Sciatic nerve (tissue), 2 donors: ENCODE measurements at places on chromosomes 1 and 21.
A peak's percentile ranks its signal among the peaks of the same experiment; 100 is the strongest.

DNA sequence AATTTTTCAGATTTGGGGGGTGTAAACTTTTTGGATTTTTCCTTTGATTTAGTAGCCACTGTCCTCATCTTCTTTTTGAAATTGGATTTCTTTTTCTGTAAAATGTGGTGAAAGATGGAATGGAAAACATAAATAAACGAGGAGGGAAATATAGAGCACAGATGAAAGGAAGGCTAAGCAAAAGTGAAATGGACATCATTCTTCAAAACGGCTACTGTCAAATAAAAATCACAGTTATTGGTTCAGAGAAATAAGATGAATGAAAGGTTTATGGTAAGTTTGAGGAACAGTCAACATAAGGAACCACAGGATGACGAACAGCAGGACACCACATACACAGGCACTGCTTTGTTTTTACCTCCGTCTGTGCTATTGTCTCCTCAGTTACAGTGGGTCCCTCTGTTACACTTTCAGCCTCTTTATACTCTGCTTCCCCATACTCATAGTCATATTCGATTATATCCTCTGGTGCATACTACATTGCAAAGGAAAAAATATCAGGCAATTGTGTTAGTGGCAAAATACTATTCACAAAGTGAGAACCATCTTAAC is 82.4 kb downstream of the COL11A1 start:
- no peak for DNase-seq

GRCh38 chr1:86741947-86742572 is 37.7 kb downstream of the SH3GLB1 start:
- no peak for DNase-seq

- no peak for DNase-seq
Observed at GRCh38 chr1:213281640-213282301, 230.7 kb downstream of the RPS6KC1 start.

DNA sequence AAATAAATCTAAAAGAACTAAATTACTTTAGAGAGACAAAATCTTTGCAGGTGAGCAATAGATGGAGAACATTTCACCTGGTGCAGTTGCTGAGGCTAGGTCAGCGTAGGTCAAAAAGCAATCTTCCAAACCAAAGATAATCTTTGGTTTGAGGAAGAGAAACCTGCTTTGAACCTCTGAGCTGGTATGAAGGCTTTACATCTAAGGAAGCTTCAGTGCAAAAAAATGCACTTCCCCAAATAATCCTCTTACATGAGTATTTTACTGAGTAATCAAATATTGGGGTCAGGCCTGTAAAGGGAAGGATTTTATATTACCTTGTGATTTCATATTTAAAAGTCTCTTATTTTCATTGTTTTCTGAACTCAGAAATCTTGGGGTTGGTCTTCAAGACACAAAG is 223.6 kb downstream of the SRGAP2C start:
- DNase-seq, result no peak

GRCh38 chr1:36160949-36161485 is 5.1 kb downstream of the MAP7D1 start:
- peak; percentile 77 for DNase-seq

DNA sequence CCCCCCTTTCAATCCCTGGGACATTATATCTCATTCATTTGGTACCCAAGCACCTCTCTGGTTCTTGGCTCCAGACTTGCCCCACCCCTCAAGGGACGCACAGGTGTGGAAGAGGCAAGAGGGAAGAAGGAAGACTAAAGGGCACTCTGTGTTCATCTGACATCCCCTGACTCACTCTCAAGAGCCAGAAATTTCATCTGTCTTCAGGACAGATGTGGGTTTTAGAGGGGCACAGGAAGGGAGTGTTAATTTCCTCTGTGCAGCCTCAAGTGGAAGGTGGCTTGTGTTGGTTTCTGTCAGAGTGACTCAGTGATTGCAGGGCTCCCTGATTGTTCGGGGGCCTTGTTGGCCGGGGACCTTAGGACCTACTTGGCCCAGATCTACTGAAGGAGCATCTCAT is 2.4 kb downstream of the C2CD4D start:
- no peak for DNase-seq

DNA sequence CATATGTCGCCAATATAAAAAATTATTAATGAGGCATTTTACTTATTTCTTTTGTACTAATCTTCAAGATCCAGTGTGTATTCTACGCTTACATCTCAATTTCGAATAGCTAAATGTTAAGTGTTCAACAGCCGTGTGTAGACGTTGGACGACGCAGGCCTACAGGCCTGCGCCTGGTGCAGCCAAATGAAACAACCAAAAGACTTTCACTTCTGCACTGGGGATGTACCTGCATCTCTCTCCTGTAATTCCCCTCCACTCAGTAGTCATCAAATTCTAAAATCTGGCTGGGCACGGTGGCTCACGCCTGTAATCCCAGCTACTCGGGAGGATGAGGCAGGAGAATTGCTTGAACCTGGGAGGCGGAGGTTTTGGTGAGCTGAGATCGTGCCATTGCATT is 76.8 kb upstream of the HNRNPU start:
- no peak for DNase-seq

DNA sequence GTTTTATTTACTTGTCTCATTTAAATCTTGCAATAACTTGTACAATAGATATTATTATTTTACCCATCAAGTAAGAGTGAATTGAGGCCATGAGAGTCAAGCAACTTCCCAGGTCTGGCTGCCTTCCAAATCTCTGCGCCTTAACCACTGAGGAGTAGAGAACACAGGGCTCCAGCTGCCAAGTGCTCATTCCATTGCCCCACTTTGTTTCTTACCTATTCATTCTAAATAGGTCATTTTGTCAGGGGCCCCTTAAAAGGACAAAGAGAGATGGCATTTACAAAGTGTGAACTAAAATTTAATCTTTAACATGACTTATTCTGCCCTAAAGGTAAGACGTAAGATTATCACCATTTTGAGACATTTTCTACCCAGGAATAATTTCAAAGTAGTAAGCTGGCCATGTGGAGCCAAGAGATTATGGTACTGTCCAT is 3.5 kb downstream of the PPP1R15B start:
- DNase-seq, result peak; percentile 88

DNA sequence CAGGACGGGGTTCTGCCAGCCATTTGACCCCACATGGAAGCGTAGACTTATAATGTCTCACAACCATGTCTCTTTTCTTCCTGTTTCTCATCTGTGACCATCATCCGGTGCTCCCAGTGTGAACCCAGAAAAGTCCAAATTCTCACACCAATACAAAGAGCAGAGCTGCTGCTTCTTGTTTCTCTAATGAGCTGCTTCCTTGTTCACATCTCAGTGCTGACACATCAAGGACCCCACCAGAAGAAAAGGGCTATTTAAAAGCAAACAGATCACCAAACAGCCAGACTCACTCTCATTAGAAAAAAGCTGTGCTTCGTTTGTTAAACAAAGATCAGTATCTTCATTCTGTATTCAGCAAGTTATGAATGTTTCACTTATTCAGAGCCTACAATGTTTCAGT is 835 bp upstream of the LCE1D start:
- DNase-seq, result no peak

DNA sequence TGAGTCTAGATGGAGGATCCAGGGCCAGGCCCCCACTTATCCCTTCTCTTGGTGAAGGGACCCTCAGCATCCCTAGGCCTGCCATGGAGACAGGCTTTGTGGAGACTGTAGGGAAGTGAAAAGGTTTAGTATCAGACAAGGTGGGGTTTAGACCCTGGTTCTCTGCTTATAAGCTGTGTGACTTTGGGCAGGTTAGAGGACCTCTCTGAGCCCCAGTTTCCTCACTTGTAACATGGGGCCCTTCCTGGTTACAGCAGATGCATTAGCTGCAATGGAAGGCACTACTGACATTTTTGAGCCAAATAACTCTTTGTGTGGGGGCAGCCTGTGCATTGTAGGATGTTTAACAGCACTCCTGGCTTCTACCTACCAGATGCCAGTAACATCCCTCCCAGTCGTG is 22.7 kb downstream of the PADI2 start:
- DNase-seq, result no peak

DNA sequence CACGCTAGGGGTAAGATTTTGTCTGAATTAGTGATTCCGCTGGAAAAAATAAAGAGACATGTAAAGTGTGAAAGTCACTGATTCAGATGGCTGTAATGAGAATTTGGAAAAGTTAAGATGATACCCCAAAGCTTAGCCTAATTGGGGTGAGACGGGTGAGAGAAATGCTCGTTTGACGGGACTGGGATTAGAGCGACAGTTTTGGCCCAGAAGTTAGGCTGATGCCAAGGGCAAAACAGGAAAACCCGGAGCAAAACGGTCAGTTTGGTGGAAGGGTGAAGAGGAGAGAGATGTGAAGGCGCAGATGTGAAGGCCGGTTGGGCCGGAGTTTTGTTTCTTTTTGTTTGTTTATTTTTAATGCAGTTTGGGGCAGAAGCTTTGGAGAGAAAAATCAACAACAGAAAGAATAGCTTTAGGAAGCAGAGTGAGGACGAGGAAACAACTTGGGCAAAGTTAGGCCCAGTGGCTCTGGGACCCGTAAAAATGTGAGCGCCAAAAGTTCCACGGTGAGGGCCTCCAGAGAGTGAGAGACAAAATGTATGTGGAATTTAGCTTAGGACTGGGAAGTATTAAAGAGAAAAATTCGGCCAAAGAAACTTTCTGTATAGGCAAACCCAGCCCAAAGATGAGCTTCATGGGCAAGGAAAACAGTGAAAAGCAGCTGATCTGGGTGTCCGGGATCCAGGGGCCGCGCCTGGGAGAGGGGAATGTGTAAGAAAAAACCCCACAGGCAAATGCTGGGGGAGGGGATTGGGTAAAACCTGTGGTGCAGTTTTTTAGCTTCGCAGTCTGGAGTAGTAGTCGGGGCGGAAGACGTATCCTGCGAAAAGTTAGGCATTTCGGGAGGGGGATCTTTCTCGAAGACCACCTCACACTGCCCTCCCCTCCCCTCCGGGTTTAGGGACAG is 1.2 kb downstream of the DMRTA2 start:
- no peak for DNase-seq

GRCh38 chr1:108199781-108200686 is at the start of gene SLC25A24:
Gene SLC25A24, minus strand, starts transcription at chr1:108200343. Its CDS starts 205 bp downstream, at chr1:108200138.
- DNase-seq, result peak; percentile 85

DNA sequence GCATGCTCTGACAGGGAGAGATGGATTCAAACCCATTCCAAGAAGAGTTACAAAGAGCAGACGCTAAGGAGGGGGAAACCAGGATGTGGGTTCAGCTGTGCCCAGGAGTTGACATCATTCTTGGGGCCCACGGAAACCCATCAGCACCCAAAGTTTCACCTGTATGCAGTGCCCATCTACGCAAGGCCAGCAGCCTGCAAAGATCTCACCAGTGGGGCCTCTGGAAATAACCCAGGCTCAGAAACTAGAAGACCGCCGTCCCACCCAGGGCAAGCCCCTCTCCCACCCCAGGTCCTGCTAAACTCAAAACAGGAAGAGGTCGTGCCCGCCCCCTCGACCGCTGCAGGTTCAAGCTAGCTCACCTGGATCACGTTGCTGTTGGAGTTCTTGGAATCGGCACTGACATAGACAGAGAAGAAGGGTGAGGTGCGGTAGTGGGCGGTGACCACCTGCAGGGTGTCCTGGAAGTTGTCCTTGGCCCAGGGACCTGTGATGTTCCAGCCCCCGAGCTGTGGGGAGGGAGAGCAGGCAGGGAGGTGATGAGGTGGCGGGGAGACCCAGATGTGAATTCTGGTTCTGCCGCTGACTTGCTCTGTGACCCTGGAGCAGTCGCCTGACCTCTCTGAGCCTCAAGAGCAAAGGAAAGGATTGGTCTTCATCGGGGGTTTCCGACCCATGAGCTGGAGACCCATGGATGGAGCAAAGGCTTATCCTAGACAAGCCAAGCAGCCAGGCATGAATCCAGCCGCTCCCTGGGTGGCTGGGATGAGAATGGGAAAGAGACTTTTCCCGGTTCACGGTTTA is 31.7 kb downstream of the ECE1 start:
- DNase-seq, result no peak

DNA sequence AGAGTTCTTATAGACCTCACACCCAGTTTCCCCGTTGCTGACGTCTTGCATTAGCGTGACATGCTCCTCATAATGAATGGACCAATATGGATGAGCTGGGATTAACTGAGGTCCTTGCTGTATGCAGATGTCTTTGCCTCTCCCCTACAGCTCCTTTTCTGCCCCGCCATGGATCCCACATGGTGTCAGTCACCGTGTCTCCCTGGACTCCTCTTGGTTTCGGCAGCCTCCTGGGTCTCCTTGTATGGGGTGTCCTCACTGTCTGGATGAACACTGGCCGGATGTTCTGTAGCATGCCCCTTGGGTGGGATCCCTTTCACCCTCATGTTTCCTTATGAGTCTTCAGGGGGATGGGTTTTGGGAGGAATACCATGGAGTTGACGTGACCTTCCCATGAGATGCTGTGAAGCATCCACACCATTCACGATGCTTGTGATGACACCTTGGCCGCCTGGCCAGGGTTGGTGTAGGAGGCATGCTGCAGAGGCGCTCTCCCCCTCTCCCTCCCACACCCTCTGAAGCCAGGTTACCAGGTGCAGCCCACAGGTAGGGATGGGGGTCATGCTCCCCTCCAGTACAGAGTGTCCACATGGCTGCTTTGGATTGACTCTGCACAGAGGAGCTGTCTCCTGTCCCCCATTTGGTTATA is 4.4 kb downstream of the GJC2 start:
- DNase-seq, result peak; percentile 52

- no peak for DNase-seq
Observed at GRCh38 chr1:68429233-68429808, 20.4 kb downstream of the RPE65 start.

- no peak for DNase-seq
Observed at GRCh38 chr21:42607102-42607501, 46.3 kb upstream of the PDE9A start.

DNA sequence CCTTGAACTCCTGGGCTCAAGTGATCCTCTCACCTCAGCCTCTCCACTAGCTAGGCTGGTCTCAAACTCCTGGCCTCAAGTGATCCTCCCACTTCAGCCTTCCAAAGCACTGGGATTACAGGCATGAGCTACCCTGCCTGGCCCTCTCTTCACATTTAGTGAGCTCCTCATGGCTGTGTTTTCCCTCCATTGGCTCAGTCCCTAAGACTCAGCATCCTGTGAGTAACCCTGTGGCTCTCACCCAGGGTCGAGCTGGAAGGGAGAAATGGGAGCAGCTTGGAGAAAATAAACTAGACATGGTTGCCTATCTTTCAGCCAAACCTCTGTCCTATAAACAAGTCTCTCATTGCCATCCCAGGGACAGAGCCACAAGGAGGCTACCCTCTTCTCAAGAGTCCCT is 17.5 kb downstream of the NCF2 start:
- no peak for DNase-seq

DNA sequence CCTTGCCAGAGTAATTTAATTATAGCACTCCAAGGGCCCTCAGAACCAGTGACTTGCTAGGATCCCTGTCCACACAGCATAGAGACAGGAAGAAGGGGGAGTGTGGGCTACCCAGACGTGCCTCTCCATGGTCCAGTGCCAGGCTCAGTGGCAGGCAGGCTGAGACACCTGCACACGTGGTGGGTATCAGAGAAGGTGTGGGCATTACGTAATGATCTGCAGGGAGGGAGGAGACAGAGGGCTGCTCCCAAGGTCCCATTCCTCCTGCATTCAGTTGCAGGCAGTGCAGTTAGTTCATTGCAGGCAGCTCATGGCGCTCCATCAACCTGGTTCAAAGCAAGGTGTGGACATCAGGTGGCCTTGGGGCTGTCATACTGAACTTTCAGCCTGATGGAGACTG is 49.9 kb downstream of the C8B start:
- DNase-seq, result no peak
